Brain (organoid and tissue), 16 donors: ENCODE measurements at places on chromosomes 2 and 18. TPM values are rescaled to one million over a fixed set of nuclear protein-coding genes. Genes with fewer than 3 reads are reported as not detected.

The SMAD7 gene
- polyA plus RNA-seq: 8.0 TPM

The TTN gene
- not detected for polyA plus RNA-seq

The MEX3C gene
- 30.5 TPM for polyA plus RNA-seq

The FAP gene
- polyA plus RNA-seq: 0.32 TPM

The MTIF2 gene
- polyA plus RNA-seq: 11.6 TPM

The GPR39 gene
- not detected for polyA plus RNA-seq

The IAH1 gene
- polyA plus RNA-seq: 23.6 TPM

The SPHKAP gene
- polyA plus RNA-seq: 9.9 TPM

The SLC19A3 gene
- 2.1 TPM for polyA plus RNA-seq

The CRACDL gene
- polyA plus RNA-seq: 40.7 TPM

The CYS1 gene
- polyA plus RNA-seq: 1.7 TPM

The ITPRIPL1 gene
- 5.4 TPM for polyA plus RNA-seq

The CNOT9 gene
- polyA plus RNA-seq: 38.1 TPM

The LRRTM4 gene
- 1.1 TPM for polyA plus RNA-seq

The LOXL3 gene
- polyA plus RNA-seq: 4.9 TPM

The LRRC30 gene
- polyA plus RNA-seq: not detected

The MYL12A gene
- 89.2 TPM for polyA plus RNA-seq

The TCF23 gene
- not detected for polyA plus RNA-seq

The ABCG8 gene
- polyA plus RNA-seq: not detected

The REEP1 gene
- polyA plus RNA-seq: 12.1 TPM

The IL36RN gene
- polyA plus RNA-seq: not detected

The STK39 gene
- polyA plus RNA-seq: 36.1 TPM

The ERFE gene
- polyA plus RNA-seq: 34.0 TPM

The TRIP12 gene
- polyA plus RNA-seq: 45.8 TPM

The LBX2 gene
- 2.5 TPM for polyA plus RNA-seq

The SLC39A6 gene
- polyA plus RNA-seq: 65.4 TPM

The FSHR gene
- not detected for polyA plus RNA-seq

The ALPP gene
- polyA plus RNA-seq: not detected

The DSG1 gene
- polyA plus RNA-seq: 0.05 TPM

The AQP4 gene
- 35.4 TPM for polyA plus RNA-seq

The ASB18 gene
- polyA plus RNA-seq: not detected

The CNGA3 gene
- 10.8 TPM for polyA plus RNA-seq

The IL37 gene
- polyA plus RNA-seq: not detected

The NCK2 gene
- polyA plus RNA-seq: 52.0 TPM

The UCN gene
- 0.93 TPM for polyA plus RNA-seq

The SLC5A7 gene
- not detected for polyA plus RNA-seq

The SFTPB gene
- 0.17 TPM for polyA plus RNA-seq

The HADHA gene
- 146 TPM for polyA plus RNA-seq

The MOB4 gene
- polyA plus RNA-seq: 8.0 TPM

The ACVR1C gene
- polyA plus RNA-seq: 0.34 TPM

The YES1 gene
- 8.2 TPM for polyA plus RNA-seq

The VSNL1 gene
- 124 TPM for polyA plus RNA-seq

The PCARE gene
- not detected for polyA plus RNA-seq

The COL6A3 gene
- 4.8 TPM for polyA plus RNA-seq

The ANKRD30BL gene
- polyA plus RNA-seq: not detected

The RNU2-63P gene
- polyA plus RNA-seq: not detected

The ANTXR1 gene
- 27.7 TPM for polyA plus RNA-seq

The SF3B1 gene
- 71.0 TPM for polyA plus RNA-seq

The SPOPL gene
- polyA plus RNA-seq: 2.3 TPM

The SPP2 gene
- not detected for polyA plus RNA-seq

The DES gene
- 9.7 TPM for polyA plus RNA-seq

The ALPG gene
- polyA plus RNA-seq: not detected

The HAUS1 gene
- polyA plus RNA-seq: 27.0 TPM

The SKOR2 gene
- polyA plus RNA-seq: not detected

The GDF7 gene
- polyA plus RNA-seq: 0.10 TPM
